ENCODE measurements at places on chromosomes 1 and 21.

- DNase-seq, result no peak
These were observed 62.3 kb upstream of the DESI2 start for GRCh38 chr1:244590670-244591069.

- no peak for DNase-seq
These were observed 223.9 kb downstream of the DUSP10 start for GRCh38 chr1:221517961-221518360.

GRCh38 chr1:206960676-206961386 lies 9.4 kb downstream of the FCAMR start:
- no peak for DNase-seq

DNA sequence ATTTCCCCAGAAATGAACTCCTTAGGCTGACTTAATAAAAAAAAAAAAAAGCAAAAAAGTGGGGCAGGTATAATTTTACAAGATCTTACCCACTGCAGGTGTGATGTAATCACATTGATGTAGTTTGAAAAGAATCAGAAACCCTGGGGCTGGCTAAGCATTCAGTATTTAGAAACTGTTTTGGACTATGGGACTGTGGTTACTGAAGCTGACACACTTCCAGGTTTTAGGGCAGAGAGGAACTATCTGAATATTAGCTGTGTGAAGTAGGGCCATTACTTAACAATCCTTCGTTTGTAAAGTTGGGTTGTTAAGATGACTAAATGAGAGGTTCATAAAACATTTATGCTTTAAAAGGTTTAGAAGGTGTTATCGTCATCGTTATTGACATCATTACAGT lies 165.3 kb downstream of the FASLG start:
- DNase-seq, result no peak

DNA sequence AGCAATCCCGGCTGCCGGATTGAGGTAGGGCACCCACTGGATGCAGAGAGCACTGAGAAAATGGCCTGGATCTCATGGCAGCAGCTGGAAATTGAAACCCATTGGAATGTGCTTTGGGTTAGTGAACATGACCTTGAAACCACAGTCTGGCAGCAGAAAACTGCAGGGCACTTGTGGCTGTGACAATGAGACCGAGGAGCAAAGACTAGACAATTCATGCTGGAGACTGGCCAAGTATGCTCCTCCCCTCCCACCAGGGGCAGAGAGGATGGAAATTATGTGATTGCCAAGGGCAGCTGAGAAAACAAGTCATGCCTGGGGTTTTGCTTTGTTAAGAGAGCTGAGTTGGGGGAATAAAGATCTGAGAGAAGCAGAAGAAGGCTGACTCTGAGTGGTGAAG lies 60.7 kb downstream of the ZNF697 start:
- peak; percentile 57 for DNase-seq

- DNase-seq, result no peak
These were observed 37.2 kb downstream of the EGLN1 start for GRCh38 chr1:231384696-231385415.

- no peak for DNase-seq
These were observed 844.9 kb downstream of the KCNT2 start for GRCh38 chr1:195763146-195763906.
